LNCaP clone FGC (cell line): ENCODE measurements at places on chromosomes 5 and 9.

DNA sequence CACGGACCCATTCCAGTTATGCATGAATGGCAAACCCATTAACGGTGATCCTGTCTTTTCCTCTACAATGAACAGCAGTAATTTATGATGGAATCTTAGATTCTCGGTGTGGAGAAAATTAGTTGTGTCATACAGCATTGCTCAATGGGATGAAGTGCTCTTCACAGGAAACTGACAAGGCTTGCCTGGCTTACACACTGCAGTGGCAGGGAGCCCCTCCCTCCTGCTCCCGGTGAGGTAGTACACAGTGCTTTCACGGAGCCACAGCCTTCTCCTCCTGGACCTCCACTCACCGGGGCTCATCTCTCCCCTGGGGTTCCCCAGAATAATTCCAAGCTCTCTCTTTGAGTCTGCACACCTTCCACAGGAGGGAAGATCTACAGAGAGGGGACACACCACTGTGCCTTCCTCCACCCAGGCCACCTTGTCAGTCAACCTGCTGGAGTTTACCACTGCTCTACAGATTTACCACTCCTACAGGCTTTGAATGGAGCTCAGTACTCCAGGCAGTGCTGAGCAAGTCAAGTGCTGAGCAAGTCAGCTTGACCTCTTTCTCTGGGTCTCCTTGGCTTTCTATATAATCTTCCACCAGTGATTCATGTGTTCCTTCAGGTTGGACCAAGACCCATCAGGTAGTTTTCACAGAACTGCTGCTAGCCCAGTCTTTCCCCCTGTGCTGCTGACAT, 59.1 kb upstream of the TBC1D2 start:
- no peak for DNase-seq

- no peak for DNase-seq
Measured at GRCh38 chr5:14801792-14802191, 69.8 kb downstream of the ANKH start.

DNA sequence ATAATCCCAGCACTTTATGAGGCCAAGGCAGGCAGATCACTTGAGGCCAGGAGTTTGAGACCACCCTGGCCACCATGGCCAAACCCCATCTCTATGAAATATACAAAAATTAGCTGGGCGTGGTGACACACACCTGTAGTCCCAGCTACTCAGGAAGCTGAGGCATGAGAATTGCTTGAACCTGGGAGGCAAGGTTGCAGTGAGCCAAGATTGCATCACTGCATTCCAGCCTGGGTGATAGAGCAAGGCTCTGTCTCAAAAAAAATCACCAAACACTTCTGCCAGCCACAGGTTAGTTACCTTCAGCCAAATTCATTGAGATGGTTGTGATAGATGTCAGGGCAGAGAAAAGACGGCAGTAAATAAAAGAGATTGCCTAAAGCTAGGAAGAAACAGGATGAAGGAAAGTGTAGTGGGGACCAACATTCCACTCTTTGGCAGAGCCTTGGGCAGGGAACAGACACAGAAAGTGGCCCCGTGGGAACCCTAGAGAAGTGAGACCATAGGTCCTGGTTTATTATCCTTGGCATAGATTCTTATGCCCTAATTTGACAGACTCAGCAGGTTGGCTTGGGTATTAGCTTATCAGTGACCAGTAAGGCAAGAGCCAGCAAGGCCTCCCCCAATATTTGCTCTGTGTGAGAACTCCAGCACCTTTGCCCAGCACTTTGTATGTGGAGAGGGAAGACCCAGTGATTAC, 5.5 kb upstream of the CEP120 start:
- no peak for DNase-seq

DNA sequence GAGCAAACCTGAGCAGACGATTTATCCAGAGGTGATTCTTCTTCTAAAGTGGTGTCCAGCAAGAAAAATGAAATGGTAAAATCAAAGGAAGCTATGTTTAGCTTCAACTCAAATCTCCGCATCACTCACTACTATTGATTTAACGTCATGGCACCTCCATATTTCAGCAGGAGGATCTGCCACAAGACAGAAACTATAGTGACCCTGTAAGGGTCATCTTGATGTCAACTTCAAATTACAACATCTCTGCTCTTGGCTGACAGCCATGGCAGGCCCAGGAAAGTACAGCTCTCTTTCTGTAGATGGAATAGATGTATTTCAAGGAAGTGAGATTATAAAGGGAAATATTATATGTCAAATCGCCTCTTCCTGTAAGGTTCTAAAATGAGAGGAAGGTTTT, 10.1 kb upstream of the EFNA5 start:
- DNase-seq, result no peak

GRCh38 chr9:127262602-127263001, 2.0 kb upstream of the GARNL3 start:
- DNase-seq, result no peak

DNA sequence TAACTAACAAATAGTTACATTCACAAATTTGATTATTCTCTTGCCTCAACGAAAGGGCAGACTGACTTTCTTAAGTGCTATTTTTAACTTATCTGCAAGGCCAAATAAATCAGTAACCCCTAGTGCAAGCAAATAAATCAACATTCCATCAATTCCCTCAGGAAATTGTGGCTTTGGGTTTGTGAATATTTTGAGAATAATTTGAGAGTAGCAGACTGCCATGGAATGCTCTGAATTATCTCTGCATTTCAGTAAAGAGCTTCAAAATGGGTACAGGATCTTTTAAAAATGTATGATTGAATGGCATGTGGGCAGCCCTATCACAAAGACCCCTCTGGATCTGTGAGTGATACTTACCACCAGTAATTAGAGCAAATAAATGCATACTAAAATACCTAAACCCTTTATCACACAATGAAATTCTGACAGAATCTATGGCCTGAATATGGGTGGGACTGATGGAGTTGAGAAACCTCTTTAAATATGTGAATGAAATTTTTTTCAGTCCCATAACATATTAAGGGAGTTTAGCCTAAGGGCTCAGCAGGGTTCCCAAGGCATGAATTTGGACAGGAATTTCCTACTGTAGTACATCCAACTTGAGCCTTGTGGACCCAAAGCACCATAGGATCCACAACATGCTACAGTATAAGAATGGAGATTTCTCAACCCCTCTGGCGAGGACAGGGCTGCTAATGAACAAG, 92.5 kb upstream of the ITGA2 start:
- no peak for DNase-seq

DNA sequence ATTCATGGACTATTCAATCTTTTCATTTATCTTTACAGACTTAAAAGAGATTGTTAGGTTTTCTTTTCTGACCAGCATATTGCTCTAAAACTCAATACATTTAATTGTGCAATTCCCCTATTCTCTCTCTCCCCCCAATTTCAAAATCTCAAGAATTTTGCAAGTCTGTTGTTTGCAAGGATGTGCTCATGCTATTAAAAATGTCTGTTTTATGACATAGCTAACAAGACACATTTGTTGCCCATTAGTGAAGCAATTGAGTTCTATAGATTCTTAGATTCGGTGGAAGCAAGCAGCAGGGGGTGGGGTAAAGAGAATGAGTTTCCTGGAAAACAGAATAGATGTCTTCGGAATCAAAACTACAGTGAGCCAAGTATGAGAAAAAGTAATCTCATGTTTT, 8.5 kb upstream of the CSNK1A1 start:
- DNase-seq, result no peak

DNA sequence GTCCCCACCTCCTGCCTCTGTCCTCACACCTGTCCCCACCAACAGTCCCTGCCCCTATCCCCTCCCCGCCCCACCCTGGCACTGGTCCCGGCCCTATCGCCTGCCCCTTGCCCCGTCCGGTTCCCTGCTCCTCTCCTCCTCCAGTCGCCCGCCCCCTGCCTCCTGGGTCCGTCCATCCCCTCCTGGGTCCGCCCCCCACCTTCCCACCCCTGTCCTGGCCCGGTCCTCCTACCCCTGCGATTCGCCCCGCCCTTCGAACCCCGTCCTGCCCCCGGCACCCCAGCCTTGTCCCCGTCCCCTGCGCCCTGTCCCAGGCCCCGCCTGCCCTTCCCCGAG, 372 bp downstream of the EDF1 start:
- DNase-seq, result no peak

GRCh38 chr5:42994246-42994554, 45.9 kb downstream of the ANXA2R start:
- DNase-seq, result no peak

- no peak for DNase-seq
Measured at GRCh38 chr9:95021166-95021886, 294.8 kb downstream of the AOPEP start.

DNA sequence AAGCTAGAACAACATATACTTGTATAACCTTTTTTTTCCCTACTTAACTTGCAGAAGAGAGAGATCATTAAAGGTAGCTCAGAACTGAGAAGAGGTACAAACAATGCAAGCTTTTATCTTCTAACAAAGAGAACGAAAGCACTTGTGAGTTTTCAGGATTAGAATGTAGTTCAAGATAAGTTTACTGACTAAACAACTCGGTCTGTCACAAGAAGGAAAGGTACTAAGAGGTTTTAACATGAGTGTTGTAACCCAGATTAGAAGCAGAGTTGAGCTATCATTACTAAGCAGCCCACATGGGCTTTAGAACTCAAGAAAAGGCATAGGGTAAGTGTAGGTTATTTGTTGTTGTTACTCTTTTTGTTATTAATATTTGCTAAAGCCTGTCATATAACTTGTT, 25.2 kb downstream of the GIN1 start:
- DNase-seq, result no peak

DNA sequence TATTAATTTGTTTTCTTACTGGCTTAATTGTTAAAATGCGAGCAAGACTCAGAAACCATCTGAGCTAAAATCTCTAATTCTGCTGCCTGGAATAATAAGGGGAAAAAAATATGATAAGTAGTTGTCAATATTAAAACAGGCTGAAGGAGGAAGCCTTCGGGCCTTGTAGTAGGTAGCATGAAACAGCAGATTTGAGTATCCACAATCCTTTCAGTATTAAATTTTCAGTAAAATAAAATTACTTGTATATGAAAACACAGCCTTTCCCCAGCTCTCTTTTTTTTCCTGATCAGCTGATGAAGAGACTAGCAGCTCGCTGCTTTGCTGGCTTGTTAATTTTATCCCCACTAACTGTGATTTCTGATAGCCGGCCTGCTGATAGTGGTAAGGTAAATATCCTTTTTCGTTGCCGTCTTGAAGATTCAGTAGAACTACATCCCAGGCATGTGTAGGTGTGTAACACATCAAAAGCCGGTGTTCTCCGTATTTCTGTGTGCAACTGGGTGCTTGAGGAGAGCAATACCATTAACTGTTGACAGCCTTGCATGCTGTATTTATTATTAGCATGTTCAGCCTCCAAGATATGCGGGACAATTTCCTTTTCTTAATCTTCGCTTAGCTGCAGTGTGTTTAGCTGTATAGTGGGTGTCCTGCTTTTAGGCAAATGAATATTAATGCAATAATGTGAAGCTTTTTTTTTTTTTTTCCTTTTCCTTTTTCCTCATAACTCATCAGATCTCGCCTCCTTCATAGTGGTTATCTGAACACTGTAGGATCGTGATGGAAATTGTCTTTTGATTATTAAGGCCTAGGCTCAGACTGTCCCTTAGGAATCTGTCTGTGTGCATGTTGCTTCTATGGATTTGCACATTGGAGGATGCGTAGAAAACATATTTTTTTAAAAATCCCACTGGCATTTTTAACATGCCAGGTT, 144.6 kb downstream of the SMARCA2 start:
- no peak for DNase-seq

- no peak for DNase-seq
Measured at GRCh38 chr5:97192580-97193354, 9.7 kb upstream of the RIOK2 start.

GRCh38 chr5:61993295-61993927, 312.6 kb upstream of the KIF2A start:
- DNase-seq, result no peak

DNA sequence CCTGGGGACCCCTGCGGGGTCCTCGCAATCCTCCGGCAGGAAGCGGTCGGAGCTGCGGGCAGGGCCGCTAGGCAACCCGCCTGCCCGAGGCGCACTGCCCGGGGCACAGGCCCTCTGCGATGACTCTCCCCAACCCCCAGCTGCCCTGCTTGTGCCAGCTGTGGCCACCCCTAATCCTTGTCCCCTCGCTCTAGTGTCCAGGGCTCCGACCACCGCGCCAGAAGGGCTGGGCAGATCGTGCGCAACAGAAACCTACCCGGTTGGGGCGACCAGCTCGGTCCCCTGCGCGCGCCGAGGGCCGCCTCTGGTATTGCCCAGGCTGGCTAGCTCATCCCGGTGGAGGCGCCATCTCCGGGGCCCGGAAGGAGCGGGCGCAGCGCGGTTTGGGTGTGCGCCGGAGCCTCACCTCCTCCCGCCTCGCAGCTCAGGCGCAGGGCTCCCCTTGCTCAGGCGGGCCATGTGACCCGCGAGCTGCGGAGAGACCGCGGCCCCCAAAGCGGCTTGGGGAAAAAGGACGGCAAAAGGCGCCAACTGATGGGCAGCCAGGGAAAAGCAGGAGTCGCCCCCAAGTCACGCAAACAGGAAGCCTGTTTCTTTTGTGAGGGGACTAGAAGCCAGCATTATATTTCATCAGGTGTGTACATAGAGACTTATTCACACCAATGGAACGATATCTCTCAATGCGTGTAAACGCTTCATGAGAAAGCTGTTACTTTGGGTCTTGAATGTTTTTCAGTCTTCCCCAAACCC, 46.8 kb upstream of the RNF20 start:
- no peak for DNase-seq
